Progenitor cell of endocrine pancreas (in vitro differentiated cells): ENCODE measurements at places on chromosomes 5 and 9. TPM values are rescaled to one million over a fixed set of nuclear protein-coding genes. Genes with fewer than 3 reads are reported as not detected.

Gene NR4A3
- 1.2 and 1.4 TPM in 2 replicates for total RNA-seq

Gene JAKMIP2
- total RNA-seq = 5.0 and 6.0 TPM in 2 replicates

Gene TBC1D2
- total RNA-seq = 8.4 and 8.5 TPM in 2 replicates

Gene IFNB1
- not detected in 2 replicates for total RNA-seq

Gene TLX3
- not detected in 2 replicates for total RNA-seq

Gene SCGB3A2
- total RNA-seq = not detected in 2 replicates

Gene SLC35A4
- total RNA-seq = 67.3 and 69.2 TPM in 2 replicates

Gene TMEM174
- not detected in 2 replicates for total RNA-seq

Gene CCNB1
- 104 and 105 TPM in 2 replicates for total RNA-seq

Gene GABRB2
- 3.5 and 3.8 TPM in 2 replicates for total RNA-seq

Gene SLC6A3
- not detected in 2 replicates for total RNA-seq

Gene NUTM2G
- not detected in 2 replicates for total RNA-seq

Gene KIF20A
- 26.7 and 28.8 TPM in 2 replicates for total RNA-seq

DNA sequence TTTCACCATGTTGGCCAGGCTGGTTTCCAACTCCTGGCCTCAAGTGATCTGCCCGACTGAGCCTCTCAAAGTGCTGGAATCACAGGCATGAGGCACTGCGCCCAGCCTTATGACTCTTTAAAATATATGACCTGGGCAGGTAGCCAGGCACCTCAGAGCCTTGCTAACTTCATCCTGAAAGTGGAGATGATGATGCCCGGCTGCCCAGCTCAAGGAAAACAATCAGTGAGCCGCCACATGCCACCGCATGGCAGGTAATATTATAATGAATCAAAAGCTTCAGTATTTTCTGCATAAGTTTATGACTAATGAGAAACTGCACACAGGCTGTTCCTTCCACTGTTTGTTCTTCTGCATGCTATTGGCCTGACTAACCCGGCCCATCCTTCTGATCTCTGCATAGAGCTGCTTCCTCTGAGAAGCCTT is 30.4 kb upstream of the DMRT1 start:
- no peak for DNase-seq

DNA sequence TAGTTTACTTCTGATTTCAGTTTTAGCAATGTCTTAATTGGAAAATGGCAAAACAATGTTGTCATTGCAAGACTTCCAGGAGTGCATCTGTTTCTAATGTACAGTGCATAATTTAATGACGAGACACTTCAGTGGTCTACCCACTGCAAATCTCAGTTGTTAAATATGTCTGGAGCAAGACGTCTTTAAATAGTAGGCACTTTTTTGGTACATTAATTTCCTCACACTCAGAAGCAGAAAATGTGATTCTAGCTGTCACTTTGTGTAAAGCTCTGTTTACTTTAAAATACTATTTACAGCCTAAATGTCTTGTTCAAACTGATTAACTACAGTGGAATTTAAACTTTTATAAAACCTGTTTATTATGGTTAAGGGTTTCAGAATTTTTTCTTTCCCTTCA is 815.5 kb downstream of the TLE1 start:
- no peak for DNase-seq

DNA sequence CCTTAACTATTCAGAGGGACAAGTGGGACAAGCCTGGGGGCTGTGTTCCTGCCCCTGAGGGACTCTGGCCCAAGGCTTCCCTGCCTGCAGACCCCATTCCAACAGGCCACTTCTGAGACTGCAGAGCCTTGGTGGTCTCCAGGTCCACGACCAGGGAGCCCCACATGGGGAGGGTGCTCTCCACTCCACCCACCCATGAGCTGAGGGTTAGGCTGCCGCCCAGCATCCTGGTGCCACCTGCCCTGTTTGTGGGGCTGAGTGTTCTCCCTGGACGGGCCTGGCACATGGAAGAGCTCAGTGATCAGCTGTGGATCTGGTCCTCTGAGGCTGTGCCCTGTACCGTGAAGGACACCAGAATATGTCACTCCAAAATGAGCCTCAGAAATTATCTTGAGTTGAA is 2.5 kb upstream of the ABO start:
- no peak for DNase-seq

- DNase-seq = no peak
Measured at GRCh38 chr5:42572313-42572712, 149.1 kb downstream of the GHR start.

GRCh38 chr5:3143382-3143781 is 391.9 kb upstream of the IRX2 start:
- DNase-seq = no peak

GRCh38 chr5:15472116-15472515 is 27.9 kb upstream of the FBXL7 start:
- DNase-seq = no peak

- DNase-seq = no peak
Measured at GRCh38 chr9:126049088-126049487, 277.5 kb upstream of the MVB12B start.

- DNase-seq = peak; percentile 53
Measured at GRCh38 chr9:69324549-69325401, at the start of gene ENTREP1. Gene ENTREP1 (plus strand): TSS chr9:69325215. CDS start chr9:69325310, 95 bp downstream.

GRCh38 chr9:130188860-130189481 is 16.8 kb downstream of the NCS1 start:
- DNase-seq = no peak

- DNase-seq = peak; percentile 9
Measured at GRCh38 chr5:1515311-1515920, 8.3 kb downstream of the LPCAT1 start.

- DNase-seq = no peak
Measured at GRCh38 chr9:92962303-92962649, 15.0 kb downstream of the FGD3 start.

GRCh38 chr5:158541536-158542297 is 558.0 kb downstream of the EBF1 start:
- no peak for DNase-seq

DNA sequence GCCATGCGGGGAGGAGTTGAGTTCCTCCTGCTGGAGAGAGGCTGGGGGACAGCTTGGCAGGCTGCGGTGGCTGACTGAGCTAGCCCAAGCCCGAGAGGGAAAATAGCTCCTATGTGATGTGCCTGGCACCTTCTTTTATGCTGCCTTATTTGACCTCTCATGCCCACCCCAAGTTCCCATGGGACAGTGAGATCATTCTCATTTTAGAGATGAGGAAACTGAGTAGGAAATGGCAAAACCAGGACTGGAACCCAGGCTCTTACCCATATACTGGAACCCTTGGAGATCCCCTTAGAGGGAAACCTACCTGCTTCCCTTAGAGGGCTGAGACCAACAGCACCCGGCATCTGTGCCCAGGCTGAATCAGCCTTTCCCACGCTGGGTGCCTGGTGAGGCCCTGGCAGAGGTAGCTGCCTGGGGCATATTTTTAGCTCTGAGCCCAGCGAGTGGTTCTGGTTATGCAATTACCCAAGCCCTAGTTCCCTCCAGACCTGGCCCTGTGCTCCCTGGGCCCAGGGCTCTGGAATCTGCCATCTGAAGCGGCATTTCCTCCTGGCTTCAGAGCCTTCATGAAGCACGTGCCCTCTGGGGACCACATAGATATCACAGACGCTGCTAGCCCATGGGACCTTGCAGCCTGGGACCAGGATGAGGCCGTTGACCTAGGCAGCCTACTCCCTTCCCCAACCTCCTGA is 23.6 kb downstream of the COL27A1 start:
- DNase-seq = no peak

DNA sequence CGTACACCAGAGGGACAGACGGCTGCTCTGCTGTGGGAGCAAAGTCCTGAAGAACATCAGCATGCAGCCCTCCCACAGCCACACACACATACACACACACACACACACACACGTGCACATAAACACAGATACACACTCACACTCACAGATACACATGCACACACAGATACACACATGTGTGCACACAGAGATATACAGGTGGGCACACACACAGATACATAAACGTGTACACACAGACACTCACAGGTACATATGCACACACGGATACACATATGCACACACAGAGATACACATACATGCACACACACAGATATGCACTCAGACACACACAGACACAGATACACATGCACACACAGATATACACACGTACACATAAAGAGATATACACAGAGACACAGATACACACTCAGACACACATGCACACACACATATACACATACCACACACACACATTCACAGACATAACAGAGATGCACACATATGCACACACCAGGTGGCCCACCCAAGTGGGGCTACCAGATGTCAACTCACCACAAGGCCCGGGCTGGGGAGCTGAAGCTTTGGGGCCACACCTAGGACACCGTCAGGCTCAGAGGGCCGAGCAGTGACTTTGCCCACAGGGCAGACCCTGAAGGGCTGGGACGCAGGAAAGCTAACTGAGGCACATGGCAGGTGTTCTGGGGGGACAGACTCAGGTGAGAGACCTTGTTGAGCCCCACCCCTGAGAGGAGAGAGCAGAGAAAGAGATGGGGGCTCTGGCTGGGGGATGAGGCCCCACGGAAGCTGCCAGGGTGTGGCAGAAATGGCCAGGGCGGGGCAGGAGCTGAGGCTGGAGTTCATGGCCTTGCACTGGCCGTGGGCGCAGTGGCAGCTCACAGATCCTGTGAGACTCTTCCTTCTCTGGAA is 148.6 kb upstream of the PPP1R26 start:
- DNase-seq = no peak

GRCh38 chr5:111589316-111589715 is 77.0 kb upstream of the STARD4 start:
- no peak for DNase-seq

GRCh38 chr5:154191467-154192261 is 1.1 kb downstream of the GALNT10 start:
- DNase-seq = no peak

GRCh38 chr5:16759147-16759773 is 142.5 kb upstream of the RETREG1 start:
- no peak for DNase-seq

DNA sequence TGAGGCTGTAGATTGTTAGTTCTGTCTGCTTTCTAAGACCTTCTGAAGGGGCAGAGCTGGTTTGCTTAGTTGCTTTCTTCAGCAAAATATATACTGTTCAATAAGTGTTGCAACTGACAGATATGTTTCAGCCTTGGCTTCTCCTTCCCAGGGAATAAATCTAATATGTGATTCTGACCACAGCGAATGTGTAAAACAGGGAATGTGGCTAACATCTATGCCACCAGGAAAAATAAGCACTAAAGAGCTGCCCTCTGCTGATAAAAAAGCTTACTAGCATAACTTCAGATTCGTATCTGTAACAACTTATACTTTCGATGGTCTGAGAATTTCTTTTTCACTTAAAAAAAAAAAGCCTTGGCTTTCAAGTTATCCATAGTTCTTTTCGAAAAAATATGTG is 13.0 kb upstream of the OSMR start:
- no peak for DNase-seq

DNA sequence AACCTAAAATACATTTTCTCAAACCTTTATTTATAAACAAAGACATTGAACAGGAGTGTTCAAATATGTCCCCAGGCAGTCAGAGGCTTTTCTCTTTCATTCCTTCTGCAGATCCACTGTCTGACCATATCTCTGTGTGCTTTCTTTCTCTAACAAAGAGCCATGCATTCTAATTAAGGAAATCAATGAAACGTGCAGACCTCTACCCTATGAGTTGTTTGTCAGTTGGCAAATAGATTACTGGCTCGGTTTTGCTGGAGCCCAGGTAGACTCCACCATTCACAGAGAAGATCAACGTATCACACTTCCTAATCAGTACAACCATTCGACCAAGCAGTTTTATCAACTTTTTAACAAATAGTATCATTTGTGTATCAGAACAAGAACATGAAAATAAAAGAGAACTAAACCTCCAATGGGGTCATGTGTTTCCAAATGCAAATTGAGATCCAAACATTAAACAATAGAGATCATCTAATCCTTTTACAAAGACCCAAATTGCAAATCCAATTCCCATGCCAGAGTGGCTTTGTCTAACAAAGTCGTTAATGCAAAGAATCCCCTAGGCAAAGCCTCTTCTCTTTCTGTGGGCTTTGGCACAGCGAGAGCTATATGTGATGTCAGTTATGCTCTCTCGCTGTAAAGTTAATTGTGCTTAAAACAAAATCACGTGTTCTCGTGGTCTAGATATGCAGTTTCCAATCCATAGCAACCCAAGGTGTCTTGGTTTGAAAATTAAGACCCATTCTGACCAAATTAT is 16.8 kb downstream of the KLF4 start:
- no peak for DNase-seq

GRCh38 chr5:14156290-14156649 is 13.1 kb downstream of the TRIO start:
- DNase-seq = no peak

DNA sequence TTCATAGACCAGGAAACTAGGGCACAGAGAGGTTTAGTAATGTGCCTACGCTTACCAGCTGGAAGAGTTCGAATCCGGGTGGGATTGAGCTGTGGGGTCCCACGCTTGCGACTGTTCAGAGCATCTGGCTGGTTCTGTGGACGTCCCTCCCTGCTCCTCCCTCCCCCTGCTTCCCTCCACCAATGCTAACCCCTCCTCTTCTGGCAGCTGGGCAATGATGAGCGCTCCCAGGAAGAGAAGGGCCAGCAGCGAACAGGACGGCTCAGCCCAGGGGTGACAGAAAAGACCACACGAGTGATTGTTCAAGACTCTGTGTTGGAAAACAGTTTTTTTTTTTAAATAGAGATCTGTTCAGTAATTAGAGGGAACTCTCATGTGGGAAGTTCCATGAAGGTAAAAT is 6.9 kb downstream of the FAM163B start:
- DNase-seq = no peak

DNA sequence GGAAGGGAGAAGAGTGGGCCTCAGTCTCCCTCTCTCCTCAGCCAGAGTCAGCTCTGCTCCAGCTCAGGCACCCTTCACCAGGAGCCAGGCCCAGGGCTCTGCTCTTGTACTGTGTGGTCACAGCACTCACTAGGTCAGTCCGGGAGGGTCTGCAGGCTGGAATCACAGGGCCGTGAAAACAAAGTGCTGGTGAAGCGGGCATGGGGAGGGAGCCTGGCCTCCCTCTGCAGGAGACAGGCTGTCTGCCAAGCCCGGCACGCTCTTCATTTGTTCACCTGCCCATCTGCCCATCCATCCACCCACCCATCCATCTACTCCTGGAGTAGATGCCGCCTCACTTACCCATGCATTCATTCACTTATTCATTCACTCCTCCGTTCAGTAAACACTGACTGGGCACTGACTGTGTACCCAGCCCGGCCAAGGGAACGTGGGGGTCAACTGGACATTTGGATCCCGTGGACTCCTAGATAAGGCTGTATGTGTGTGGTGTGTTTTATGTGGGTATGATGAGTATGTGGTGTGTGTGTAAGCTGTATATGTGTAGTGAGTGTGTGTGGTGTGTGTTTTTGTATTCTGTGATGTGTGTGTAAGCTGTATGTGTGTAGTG is 3.6 kb downstream of the SPAAR start:
- DNase-seq = no peak

- DNase-seq = no peak
Measured at GRCh38 chr9:94528886-94529285, 26.0 kb upstream of the PCAT7 start.

- no peak for DNase-seq
Measured at GRCh38 chr9:124779368-124780059, 2.6 kb downstream of the OLFML2A start.

DNA sequence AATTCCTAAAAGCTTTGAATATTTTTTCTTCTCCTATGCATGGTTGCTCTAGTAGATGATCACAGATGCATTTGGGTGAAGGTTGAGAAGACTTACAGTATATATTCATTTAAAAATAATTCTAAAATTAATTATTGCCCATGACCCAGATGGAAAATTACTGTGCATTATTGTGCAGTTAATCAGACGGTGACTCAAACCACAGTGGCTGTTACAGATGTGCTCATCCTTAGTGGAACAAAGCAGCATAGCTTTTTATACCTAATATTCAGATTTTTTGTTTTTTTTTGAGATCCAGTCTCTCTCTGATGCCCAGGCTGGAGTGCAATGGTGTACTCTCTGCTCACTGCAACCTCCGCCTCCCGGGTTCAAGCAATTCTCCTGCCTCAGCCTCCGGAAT is 10.7 kb downstream of the OR2V1 start:
- no peak for DNase-seq

- DNase-seq = no peak
Measured at GRCh38 chr9:132560616-132561202, 21.7 kb upstream of the BARHL1 start.
